Ammon's horn (tissue), 1 donor: ENCODE measurements at places on chromosomes 16 and 17.

DNA sequence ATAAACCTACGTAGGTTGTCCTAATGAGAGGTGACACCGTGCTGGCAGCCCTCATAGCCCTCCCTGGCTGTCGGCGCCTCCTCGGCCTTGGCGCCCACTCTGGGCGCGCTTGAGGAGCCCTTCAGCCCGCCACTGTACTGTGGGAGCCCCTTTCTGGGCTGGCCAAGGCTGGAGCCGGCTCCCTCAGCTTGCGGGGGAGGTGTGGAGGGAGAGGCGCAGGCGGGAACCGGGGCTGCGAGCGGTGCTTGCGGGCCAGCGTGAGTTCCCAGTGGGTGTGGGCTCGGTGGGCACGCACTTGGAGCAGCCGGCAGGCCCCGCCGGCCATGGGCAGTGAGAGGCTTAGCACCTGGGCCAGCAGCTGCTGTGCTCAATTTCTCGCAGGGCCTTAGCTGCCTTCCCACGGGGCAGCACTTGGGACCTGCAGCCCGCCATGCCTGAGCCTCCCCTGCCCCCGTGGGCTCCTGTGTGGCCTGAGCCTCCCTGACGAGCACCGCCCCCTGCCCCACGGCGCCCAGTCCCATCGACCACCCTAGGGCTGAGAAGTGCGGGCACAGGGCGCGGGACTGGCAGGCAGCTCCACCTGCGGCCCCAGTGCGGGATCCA lies 40.1 kb upstream of the AMZ2 start:
- no peak for DNase-seq

DNA sequence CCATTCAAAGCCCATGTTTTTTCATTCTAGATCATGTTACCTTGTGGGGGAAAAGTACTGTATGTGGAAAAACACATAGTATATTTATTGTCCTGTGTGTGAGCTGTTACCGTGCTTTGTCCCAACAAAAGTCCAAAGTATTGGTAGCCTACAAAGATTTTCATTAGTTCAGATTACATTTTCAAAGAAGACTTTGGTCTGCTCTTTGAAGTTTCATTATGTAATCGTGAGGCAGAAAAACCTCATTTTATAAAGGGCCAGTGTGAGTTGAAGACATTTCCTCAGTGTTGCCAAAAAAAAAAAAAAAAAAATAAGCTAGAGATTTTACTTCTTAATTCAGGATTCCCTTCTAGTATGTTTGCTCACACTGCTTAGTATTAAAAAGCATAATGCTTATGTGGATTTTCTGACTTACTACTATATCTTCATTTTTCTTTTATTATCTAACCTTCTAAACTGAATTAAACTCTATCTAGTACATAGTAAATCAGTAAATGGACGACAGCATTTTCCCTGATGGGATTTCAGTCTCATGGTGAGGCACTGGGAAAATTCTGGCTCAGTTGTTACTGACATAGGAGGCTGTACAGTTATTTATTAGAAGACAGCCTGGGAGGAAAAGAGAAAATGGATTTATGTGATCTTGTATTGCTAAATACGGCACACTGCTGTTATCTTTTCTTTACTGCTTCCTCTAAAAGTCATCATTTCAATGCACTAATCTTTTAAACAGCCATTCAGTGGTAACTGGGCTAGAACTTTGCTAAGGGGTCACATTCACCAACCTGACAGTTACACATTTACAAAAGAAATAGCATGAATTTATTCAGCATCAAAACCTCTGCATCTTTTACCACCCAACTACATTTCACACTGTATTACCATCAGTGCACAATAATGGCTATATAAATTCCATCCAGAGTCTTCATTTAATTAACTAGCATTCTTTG lies 100.6 kb downstream of the STXBP4 start:
- DNase-seq, result no peak

DNA sequence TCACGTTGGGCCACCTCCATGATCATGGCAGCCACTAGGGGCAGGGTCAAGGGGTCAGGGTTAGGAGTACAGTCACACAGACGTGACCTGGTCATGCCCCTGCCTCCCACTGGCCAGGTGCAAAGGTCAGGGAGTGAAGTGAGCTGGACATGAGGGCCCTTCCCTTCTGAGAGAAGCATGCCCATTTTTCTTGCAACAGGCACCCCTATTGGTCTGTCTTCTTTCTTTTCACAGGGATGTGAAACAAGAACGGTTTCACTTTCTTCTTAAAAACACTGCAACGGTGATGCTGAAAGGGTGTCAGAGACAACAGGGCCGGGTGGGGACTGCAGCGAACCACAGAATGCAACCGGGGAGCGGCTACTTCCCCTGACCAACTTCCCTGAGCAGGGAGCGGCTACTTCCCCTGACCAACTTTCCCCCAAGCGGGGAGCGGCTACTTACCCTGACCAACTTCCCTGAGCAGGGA lies 52.1 kb upstream of the DOC2B start:
- no peak for DNase-seq

GRCh38 chr16:87324411-87325275 lies 7.5 kb upstream of the C16orf95 start:
- peak; percentile 67 for DNase-seq

DNA sequence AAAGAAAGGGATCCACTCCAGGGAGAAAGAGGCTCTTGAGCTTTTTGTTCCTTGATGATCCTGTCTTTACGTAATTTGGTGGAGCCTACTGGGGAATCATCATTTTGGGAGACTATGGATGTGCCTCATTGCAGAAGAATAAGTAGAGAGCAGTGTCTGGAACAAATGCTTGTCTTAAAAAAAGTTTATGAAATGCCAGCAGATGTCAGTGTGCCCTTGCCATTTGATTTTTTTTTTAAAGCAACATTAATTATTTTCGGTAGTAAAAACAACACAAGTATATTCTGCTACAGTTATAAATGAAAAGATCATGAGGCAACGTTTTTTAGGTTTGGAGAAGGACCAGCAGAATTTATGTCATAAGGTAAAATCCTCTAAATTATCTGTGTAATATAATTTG lies 934.8 kb upstream of the EEF2KMT start:
- no peak for DNase-seq

- peak; percentile 82 for DNase-seq
These were observed 10.9 kb upstream of the GINS2 start for GRCh38 chr16:85699628-85700027.

GRCh38 chr17:35731917-35732805 lies 722 bp downstream of the RASL10B start:
- DNase-seq, result no peak

DNA sequence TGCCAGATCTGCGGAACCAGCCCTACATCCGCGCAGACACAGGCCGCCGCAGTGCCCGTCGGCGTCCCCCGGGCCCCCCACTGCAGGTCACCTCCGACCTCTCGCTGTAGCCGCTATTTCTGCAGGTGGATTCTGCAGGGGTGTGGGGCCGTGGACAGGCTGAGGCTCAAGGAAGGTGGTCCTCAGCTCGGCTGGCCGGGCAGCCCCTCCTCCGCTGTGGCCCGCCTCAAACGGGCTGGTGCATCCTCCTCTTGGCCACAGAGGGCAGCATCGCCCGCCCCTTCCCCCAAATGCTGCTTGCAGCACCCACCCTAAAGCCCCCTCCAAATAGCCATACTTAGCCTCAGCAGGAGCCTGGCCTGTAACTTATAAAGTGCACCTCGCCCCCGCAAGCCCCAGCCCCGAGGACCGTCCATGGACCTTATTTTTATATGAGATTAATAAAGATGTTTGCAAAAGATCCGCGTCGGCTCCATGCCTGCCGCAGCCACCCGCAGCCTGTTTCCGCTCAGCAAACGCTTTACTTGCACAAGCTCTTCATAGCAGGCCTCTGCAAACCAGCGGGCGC lies 14.9 kb downstream of the SPATA32 start:
- no peak for DNase-seq

DNA sequence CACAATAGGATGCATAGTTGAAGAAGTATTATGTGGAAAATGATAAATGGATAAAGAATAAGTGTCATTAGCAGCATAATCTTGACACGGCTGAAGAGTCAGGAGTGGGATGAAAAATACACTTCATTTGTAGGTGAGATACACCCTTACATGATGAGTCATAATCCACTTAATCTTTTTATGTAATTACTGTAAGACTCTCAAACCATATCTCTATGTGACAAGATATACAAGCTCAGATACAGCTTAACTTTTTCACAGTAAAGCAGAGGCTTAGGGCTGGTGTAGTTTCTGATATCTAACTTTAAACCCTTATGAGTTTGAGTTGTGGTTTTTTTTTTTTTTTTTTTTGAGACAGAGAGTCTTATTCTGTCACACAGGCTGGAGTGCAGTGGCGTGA lies 101.2 kb downstream of the FTO start:
- DNase-seq, result no peak

DNA sequence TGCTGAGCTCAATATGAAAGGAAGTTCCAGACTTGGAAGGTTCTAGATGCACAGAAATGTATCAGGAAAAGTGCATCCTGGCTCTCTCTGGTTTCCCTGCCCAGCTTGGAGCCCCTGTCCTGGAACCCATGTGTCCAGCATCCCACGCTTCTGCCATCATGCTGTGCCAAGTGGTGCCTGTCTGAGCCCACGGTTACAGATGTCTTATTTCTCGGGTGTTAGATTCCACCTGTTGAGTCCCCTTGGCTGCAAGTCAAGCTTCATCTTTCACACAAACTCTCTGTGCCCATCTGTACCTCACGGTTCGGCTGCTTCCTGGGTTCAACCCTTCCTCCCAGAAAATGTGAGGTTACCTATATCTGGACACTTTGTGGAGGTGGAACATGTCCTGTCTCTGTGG lies 22.5 kb downstream of the OR1D5 start:
- no peak for DNase-seq

DNA sequence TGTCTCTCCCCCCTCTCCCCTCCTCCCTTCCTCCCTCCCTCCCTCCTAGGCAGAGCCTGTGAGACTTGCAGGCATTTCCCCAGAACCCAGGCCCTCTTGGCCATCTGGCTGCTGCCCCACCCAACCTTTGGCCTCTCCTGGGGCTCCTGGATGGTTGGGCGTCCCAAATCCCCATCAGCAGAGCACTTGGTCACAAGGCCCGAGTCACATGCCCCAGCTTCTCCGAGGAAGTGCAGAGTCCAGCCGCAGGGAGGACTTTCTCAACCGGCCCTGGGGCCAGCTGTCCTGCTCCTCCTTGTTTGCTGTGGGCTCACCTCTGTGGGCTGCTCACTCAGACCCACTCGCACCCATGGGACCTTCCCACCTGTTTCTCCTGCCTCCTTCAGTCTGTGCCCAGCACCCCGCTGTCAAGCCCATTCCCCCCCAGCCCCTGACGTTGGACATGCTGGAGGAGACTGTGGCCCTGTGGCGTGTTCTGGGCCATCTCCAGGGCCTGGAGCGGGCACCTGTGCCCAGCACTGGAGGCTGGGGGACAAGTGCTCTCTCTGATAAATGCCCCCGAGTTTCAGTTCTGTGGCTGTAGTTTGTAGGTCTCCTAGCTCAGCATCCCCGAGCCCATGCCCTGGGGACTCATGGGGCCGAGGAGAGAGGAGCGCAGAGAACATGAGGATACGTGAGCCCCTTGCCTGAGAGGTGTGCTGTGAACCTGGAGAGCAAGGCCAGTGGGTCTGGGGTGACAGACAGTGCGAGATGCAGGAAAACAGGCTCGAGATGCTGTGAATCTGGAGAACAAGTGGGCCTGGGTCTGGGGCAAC lies 42.3 kb upstream of the ZNF750 start:
- DNase-seq, result peak; percentile 64

DNA sequence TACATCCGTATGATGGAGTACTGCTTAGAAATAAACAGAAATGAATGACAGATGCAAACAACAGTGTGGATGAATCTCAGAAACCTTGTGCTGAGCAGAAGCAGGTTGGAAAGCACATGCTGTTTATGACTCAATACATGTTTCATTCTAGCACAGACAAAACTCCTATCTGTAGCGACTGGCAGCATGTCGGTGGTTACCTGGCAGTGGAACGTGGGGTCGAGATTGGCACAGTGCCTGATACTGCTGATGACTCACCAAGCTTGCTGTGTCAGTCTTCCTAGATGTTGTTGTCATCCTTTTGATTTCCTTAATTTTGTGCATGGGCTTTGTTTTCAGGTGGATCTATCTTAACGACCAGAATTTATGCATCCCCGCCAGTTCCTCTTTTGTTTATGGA lies 62.1 kb downstream of the GAN start:
- DNase-seq, result peak; percentile 28
